ENCODE measurements at places on chromosomes 4 and X.

- no peak for DNase-seq
These were observed 2.7 kb upstream of the ALAS2 start for GRCh38 chrX:55033429-55033828.

- no peak for DNase-seq
These were observed 197.1 kb downstream of the RASL11B start for GRCh38 chr4:53059256-53059655.

DNA sequence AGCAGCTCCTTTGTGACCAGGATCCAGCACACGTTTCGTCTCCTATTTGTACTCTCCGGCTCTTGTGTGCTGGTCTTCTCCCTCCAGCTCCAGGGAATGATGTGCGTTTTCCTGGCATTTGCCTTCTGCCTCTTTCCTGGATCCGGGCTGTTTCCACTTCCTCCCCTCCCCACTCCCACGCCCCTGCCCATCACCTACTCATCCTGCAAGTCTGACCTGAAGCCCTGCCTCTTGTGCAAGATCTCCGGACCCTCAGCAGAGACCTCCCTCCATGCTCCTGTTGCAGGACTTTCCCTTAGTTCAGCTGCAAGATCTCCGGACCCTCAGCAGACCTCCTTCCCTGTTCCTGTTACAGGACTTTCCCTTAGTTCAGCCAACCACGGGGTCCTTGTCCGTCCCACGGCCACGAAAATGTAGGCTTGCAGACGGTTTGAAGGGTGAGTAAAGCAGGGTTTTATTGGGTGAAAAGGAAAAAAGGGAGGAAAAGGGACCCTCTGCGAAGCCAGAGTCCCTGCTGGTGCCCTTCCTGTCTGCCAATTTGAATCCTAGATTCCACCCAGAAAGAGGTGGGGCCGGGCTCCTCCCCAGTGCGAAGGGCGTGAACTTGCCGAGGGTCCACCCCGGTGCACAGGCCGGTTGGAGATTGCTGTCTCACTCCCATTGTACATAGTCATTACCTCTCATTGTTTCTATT lies 74.4 kb upstream of the IRF2 start:
- no peak for DNase-seq

GRCh38 chr4:163554870-163555465 lies 60.5 kb downstream of the TMA16 start:
- DNase-seq = no peak

GRCh38 chrX:129631849-129632248 lies 22.9 kb downstream of the APLN start:
- no peak for DNase-seq

DNA sequence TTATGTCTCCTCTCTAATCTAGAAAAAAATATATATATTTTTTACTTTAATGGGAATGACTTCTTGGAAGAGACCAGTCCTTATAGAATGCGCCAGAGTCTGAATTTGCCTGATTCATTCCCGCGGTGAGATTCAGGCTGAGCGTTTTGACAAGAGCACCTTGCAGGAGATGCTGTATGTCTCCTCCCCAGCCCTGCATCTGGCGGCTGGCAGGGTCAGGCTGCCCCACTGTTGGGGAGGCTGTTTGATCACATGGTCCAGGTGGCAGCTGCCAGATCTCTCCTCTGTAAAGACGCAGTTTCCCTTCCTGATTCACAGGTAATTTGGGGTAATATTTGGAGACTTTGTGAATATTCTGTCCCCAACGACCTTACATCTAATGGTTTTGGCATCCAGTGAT lies 9.7 kb downstream of the PDZD4 start:
- DNase-seq = no peak

- DNase-seq = no peak
These were observed 76.7 kb downstream of the DGKK start for GRCh38 chrX:50393902-50394301.

GRCh38 chrX:72306085-72306801 lies 529 bp upstream of the CITED1 start:
- no peak for DNase-seq

DNA sequence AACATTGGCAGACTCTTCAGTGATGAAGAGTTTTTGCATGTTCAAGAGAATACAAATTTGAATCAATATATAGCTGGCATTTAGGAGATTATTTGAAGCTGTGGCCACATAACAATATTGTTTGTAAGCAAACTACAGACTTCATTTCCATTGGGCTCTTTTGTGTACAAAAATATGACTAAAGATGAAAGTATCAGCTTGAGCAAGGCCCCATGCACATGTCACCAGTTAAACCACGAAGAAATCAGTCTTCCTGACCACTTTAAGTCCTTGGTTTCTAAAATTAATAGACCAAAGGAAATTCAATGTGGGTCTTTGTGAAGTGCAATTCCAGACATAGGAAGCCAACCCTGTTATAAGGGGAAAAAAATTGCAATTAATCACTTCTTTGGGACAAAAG lies 1664.6 kb upstream of the ADGRL3 start:
- no peak for DNase-seq
